ENCODE measurements at places on chromosomes 7 and 10.

- no peak for DNase-seq
Observed at GRCh38 chr10:9311702-9312499, 1257.4 kb downstream of the GATA3 start.

DNA sequence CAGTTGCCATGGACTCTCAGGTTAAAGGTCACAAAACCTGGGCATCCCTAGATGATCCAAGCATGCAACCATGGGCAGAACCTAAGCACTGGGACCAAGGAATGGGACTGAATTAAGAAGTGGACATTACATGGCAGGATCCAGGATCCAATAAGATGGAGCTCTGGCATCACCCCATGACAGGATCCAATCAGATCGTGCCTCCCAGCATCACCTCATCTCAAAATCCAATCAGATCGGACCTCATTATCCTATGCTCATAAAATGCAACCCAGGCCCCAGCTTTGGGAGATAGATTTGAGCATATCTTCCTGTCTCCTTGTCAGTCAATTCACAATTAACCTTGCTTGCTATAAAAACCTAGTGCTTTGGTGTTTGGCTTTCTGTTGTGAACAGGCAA is 616.1 kb downstream of the PARD3 start:
- DNase-seq, result no peak

GRCh38 chr10:22229802-22230157 is 12.0 kb upstream of the EBLN1 start:
- DNase-seq, result no peak

DNA sequence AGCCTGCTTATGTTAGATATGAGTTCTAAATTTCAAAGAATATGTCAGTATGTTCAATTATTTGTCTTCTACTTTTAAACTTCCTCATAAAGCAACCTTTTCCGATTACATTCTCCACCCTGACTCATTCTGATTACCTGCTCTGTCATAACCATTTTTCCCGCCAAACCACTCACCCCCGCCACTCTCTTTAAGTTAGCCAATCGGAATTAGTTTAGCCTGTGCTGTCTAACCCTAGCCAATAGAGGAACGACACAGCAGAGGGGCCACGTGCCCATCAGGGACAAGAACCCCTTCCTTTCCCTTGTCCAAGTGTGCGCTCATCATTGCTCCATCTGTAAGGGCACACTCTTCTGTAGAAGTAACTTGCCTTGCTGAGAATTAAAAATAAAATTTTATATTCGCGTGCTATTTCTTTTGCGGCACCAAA is 91.4 kb downstream of the CCDC71L start:
- DNase-seq, result no peak

- no peak for DNase-seq
Observed at GRCh38 chr10:31947144-31947926, 18.7 kb upstream of the ARHGAP12 start.

- DNase-seq, result no peak
Observed at GRCh38 chr7:44693641-44694313, 54.9 kb upstream of the ZMIZ2 start.

DNA sequence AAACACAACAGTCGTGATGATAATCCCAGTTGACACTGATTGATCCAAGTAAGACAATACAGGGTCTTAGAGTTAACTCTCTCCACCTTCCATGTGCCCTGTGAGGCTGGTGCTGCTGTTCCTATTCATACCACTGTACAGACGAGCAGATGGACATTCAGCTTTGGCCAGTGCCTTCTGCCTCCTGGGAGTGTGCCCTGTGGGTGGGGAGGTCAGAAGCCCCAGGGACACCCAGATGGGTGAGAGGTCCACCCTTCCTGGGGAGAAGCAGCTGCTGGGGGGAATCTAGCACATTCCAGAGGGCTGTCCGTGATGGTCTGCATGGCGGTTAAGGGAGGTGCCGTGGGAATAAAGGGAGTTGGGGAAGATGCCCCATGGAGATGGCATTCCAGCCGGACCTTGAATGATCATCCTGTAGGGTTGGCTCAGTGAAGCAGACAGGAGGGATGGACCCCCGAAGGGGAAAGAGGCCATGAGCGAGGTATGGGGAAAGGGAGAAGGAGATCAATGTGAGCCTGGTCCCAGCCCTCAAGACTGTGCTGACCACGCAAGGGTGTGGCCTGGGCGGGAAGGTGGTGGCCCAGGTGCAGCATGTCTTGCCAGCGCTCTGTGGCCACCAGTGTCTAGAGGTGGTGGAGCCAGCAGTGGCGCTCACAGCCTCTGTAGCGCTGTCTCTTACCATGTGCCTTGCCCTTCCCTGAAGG is 74.0 kb downstream of the ADCY1 start:
- no peak for DNase-seq

DNA sequence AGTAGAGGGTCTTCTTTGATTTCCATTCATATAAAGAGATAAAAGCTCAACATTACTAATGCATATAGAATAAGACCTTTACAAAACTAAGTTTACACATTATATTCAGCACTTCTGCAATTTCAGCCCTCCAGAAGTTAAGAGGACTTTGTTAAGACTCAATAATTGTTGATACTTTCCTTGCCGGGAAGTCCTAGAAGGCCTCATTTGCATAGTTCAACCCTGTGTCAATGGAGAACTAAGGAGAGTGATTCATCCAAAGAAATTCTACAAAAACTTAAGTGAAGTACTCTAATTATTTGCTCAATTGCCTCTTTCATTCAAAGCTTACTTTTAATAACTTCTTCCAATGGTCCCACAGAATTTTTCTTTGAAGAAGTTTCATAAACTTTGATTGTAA is 1060.3 kb upstream of the CELF2 start:
- DNase-seq, result no peak

DNA sequence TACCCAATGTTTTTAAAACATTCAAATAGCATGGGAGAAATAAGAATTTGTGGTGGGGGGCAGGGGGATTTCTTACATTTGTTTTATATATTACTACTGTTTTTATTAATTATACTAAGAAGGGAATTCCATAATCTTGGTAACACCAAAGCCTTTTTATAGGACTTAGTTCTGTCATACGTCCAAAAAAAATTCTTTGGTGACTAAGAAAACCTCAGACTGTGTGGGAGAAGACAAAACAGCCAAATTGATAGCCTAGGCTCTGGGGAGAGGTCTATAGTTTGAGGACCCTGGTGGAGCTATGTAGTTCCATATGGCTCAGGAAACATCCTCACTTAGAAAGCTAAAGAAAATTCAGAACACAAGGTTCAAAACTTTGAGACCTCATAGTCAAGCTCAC is 23.4 kb downstream of the ACSM6 start:
- DNase-seq, result no peak

DNA sequence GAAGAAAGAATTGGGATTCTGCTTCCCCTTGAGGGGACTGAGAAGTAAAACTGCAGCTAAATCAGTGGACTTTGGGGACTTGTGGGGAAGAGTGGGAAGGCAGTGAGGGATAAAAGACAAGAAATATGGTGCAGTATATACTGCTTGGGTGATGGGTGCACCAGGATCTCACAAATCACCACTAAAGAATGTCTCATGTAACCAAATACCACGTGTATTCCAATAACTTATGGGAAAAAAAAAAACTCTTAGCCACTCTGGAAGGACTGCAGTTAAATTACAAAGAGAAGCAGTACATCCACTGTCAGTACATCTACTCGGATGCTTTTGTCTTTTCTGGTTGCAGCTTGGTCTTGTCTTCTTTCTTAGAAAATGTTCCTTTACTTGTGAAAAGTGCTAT is 27.4 kb upstream of the GOT1 start:
- no peak for DNase-seq

GRCh38 chr7:75878312-75878768 is 494 bp upstream of the RHBDD2 start:
- no peak for DNase-seq

DNA sequence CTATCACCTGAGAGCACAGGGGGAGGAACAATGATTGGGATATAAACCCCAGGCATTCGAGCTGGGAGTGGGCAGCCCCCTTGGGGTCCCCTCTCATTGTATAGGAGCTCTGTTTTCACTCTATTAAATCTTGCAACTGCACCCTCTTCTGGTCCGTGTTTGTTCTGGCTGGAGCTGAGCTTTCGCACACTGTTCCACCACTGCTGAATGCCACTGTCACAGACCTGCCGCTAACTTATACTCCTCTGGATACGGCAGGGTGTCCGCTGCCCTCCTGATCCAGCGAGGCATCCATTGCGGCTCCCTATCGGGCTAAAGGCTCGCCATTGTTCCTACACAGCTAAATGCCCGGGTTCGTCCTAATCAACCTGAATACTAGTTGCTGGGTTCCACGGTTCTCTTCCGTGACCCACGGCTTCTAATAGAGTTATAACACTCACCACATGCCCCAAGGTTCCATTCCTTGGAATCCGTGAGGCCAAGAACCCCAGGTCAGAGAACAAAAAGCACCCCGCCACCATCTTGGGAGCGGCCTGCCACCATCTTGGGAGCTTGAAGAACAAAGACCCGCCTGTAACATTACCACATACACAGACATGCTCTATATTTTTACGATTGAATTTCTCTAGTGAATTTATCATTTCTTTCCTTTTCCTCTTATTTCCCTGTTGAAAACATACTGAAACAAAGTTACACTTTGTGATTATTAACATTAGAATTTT is 9.0 kb downstream of the ZWINT start:
- DNase-seq, result no peak

DNA sequence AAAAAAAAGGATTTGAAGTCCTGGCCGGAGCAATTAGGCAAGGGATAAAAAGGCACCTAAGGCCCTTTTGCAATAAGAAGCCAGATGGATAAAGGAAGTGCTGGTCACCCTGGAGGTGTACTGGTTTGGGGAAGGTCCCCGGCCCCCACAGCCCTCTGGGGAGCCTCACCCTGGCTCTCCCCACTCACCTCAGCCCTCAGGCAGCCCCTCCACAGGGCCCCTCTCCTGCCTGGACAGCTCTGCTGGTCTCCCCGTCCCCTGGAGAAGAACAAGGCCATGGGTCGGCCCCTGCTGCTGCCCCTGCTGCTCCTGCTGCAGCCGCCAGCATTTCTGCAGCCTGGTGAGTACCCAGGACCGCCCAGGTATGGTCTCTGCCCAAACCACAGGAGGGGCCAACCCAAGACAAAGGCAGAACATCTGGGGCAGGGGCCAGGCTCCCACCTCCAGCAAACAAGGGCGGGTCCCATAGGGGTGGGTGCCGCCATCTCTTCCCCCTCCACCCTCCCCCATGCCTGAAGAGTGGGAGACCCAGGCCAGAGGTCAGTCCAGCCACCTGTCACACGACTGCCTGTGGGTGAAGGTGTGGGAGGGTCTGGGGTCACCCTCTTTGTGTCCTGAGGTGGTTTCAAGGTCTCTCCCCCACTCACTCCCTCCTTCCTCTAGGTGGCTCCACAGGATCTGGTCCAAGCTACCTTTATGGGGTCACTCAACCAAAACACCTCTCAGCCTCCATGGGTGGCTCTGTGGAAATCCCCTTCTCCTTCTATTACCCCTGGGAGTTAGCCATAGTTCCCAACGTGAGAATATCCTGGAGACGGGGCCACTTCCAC is at the start of gene PILRB:
Gene PILRB, plus strand, starts transcription at position 91 of the 830 bp plus-strand sequence. Its CDS starts 186 bp downstream, at position 277.
- no peak for DNase-seq

GRCh38 chr7:32957326-32958045 is at the start of gene FKBP9:
TSS of gene FKBP9 (plus strand) at chr7:32957440. CDS start at chr7:32957574, 134 bp downstream.
- DNase-seq, result no peak

DNA sequence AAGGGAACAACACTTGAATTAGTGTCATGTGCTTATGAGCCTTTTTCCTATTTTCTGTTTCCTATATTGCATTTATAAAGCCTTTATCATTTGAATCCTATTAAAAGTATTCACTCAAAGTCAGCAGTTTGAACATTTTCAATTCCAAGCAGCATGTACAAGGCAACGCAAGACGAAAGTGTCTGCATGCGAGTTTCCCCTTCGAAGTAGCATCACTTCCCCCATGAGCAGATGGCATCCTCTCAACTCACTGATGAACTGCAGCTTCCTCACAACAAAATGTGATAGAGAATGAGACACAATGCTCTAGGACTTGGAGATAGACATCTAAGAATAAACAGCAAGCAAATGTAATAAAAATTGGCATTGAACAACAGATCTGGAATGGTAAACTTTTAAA is 270.7 kb downstream of the PRPF18 start:
- no peak for DNase-seq

GRCh38 chr7:69882269-69882668 is 284.0 kb downstream of the AUTS2 start:
- no peak for DNase-seq

DNA sequence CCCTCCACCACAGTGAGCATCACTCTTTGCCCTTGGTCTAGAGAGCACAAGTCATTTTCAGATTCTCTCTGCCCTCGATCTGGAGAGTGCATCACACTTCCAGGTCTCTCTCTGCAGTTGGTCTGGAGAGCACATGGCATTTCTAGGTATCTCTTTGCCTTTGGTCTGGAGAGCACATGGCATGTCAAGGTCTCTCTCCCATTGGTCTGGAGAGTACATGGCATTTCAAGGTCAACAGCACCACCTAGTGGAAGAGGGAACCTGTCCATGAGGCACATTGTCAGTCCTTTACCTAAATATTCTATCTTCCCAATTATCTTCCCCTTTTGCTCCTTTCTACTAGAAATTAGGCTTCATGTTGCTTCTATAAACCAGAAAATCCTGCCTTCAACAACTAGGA is 1139.4 kb downstream of the XPNPEP1 start:
- DNase-seq, result no peak

GRCh38 chr10:21758239-21758638 is 224.2 kb downstream of the MLLT10 start:
- no peak for DNase-seq

DNA sequence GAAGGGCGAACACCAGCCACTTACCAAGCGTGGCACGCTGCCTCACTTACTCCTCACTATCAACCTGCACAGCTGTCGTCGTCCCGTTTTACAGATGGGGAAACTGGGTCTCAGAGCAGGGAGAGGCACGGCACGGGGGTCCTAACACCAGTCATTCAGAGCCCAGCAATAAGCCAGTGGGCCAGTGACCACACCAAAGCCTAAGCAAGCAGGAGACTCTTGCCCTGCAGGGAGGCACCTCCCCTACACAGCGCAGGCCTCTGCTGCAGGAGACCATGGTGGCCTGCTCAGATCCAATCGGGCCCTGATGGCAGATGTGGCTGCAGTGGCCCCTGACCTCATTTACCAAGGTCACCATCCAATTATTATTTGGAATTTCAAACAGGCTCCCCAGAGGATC is 4.8 kb downstream of the SLIT1 start:
- DNase-seq, result no peak

DNA sequence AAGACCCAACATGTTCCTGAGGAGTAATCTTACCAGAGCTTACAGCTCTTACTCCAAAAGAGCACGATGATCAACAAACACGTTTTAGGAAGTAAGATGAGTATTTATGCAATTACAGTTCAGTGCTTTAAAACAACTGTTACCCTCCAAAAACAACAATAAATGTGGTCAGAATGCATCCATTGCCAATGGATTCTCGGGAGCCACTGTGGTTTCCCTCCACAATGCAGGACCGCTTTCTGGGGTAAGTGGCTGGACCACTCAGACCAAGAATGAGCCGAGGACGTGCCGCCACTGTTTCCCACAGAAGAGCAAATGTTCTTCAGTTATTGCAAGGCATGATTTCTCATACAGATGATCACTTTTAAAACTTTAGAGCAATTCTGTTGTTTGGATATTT is 232.3 kb upstream of the MKLN1 start:
- no peak for DNase-seq
